ENCODE measurements at places on chromosomes 6 and 20.

DNA sequence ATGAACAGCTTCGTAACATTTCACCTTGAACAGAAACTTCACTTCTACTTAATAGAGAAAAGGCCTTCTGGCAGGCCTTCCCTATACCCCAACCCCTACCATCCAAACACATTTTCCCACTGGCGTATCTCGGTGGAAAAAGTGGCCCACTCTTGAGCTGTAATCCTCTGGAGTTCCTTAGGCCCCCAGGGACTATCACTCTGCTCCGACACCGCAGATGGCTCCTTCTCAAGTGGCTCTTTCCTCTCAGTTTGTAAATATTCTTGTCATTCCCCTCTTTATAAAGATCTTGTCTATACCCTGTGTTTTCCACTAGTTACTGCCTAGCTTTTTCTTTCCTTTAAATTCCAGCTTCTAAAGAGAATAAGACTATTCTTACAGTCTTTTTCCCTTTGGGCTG, 108.7 kb downstream of the MYB start:
- DNase-seq = no peak

DNA sequence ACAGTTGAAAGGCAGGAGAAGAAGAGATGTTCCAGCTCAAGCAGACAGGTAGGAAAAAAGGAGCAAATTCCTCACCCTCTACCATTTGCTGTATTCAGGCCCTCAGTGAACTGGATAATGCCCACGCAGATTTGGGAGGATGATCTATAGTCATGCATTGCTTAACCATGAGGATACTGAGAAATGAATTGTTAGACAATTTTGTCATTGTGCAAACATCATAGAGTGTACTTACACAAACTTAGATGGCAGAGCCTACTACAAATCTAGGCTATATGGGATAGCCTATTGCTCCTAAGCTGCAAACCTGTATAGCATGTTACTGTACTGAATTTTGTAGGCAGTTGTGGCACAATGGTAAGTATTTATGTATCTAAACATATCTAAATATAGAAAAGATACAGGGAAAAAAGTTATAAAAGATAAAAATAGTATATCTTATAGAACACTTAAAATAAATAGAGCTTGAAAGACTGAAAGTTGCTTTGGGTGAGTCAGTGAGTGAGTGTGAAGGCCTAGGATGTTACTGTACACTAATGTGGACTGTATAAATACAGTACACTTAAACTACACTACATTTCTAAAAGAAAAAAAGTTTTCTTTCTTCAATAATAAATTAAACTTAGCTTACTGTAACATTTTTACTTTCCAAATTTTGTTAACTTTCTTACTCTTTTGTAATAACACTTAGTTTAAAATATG, 672.3 kb downstream of the UTRN start:
- no peak for DNase-seq

DNA sequence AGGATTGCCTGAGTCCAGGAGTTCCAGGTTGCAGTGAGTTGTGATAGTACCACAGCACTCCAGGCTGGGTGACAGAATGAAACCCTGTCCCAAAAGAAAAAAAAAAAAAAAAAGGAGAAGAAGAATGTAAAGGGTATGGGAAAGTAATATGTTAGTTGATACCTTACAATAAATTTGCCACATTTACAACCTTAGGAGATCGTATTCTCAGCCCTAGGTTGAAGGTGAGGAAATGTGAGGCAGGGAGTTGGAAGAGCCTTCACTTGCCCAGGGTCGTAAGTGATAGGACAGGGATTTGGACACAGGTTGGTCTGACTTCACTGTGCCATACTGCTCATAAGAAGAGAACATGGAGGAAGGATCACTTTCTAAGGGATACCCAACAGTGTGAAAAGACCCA, 68.6 kb downstream of the BMP6 start:
- DNase-seq = no peak

DNA sequence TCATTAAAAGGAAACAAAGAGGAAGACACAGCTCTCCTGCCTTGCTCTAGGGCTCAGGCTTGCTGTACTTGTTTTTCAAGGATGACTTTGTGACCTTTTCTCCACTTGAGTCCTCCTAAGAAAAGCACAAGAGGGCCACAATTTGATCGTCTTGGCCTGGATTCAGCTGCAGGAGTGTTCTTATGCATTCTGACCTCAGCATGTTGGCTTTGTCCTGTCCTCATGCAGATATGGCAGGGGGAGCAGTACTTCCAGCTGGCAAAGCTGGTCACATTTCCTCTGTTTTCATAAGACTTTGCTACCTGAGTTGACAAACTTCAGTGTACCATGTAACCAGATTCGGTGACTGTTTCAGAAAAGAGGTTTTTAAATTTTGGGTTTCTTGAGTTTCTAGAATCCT, 30.8 kb downstream of the KDM1B start:
- no peak for DNase-seq

GRCh38 chr6:14174996-14175395, 57.4 kb downstream of the CD83 start:
- DNase-seq = no peak

DNA sequence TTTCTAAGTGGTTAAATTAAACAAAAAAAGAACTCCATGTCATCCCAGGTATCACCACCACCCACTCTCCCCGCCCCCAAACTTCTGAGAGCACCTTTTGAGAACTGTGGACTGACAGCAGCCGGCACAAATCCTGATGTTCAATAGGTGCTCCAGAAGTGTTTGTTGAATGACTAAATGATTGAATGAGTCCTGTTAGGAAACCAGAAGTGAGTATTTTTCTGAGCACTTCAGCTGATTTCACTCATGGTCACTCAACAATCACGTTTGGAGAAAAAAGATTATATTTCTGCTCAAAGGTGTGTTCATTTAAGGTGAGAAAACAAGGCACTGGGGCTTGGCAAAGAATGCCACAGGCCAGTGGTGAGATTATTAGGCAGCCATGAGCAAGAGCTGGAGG, 6.2 kb upstream of the HNF4A start:
- DNase-seq = no peak

DNA sequence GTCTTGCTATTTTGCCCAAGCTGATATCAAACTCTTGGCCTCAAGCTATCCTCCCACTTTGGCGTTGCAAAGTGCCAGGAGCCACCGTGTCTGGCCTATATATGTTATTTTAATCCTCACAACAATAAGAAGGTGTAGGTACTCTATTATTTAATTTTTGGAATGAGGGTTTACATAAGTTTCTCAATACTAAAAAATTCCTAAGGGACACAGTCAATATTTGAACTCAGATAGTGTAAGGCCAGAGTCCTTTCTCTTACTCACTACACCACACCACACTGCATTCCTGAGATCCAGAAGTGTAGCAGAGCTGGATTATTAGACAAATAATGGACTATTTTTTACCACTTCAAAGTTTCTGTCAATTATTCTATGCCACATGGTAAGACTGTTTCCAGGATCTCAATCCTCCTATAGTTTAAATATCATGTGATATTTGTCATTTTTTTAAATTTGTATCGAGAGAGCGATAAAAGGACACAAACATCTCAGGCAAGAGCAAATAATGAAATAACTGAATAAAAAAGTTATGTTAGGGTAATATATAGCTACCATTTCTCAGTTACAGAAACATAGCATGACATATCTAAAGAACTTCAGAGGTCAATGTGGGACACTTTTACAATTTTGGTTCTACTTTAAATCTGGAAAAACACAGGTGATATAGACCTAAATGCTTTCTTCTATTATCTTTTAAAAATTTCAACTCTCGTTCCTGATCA, 162.2 kb upstream of the THEMIS start:
- DNase-seq = no peak

DNA sequence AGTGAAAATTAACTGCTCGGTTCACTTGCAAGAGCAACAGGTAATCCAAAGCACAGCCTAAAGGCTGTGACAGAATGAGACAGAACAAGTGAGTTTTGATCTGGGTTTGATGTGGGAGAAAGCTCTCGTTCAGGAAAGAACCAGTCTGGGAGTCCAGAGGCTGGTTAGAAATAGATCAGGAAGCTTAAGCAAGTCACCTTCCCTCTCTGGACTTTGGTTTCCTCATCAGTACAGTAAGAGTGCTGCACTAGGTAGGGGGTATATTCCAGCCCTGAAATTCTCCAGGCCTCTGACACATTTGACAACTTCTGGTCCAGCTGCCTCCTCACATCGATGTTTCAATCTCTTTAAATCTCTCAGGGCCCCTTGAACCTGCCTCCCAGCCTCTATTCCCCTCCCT, 33.7 kb upstream of the MDGA1 start:
- DNase-seq = no peak

GRCh38 chr6:129252377-129253071, 369.6 kb downstream of the LAMA2 start:
- DNase-seq = no peak

DNA sequence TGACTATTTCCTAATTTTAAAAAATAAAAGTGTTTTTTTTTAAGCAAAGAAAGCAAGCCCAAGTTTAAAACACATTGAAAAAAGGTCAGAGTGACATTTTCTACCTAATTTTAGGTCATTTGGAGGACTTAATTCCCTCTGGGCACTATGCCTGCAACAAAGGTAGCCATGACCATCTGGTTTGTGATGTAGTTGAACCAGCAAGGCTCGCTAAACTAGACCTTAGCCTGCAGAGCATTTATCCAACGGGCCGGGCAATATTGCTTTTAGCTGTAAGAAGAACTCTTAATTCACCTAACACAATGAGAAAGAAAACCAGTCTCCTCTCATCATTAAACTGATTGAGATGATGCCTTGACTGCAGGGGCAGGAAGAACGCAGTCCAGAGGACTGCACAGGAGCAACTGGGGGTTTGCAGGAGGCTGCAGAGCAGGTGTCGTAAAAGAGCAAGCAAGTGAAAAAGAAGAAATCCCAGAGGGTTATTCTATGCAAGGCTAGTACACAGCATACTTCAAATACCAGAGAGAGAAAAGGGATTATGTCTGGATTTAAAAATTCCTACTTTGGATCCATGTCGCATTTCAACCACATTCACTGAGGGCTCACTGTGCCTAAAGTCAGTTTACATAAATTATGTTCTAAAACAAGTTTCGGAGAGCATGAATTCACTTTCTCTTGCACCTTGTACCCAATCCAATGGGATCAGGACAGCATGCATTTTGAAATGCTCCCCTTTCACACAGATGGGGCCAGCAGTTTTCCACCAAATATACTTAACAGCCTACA, 12.8 kb downstream of the TRAF3IP2 start:
- DNase-seq = no peak

DNA sequence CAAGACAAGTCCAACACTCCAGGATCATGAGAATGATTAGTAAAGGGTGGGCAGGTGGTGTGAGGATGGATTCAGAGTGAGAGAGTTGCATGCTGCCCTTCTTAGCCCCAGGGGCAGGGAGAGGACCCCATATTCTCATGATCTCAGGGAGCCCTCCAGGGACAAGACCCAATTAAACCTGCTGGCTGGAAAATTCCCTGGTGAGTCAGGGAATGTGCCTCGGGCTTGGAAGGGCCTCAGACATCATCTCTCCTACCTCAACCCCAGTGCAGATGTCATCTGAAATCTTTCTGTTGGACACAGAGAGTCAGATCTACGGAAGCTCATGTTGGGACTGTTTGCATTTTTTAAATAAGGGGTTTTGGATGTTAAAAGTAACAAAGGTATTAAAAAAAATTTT, 9.2 kb upstream of the SIRPD start:
- DNase-seq = no peak

DNA sequence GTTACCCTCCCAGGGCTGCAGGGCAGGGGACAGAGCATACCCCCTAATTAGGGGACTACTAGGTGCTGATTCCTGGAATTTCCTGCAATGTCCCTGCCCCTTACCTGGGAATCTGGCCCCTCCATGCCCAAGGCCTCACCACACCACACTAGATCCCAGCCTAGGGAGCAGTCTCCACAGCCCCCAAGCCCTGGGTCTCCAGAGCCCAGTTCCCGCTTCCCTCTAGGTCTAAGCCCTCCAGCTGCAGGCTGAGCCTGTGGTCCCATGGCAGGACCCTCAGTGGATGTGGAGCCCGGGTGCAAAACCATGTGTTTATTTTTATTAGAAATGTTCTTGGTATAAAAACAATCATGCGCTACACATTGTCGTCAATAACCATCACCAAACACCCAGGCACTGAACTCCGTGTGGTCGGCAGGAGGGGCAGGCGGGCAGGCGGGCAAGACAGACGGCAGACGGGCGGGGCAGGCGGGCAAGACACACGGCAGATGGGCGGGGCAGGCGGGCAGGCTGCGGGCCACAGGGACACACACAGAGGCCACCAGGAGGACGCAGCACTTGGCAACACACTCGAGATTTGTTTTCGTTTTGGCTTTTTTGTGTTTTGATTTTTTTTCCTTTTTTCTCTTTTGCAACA, 124.2 kb downstream of the GRM4 start:
- DNase-seq = no peak

DNA sequence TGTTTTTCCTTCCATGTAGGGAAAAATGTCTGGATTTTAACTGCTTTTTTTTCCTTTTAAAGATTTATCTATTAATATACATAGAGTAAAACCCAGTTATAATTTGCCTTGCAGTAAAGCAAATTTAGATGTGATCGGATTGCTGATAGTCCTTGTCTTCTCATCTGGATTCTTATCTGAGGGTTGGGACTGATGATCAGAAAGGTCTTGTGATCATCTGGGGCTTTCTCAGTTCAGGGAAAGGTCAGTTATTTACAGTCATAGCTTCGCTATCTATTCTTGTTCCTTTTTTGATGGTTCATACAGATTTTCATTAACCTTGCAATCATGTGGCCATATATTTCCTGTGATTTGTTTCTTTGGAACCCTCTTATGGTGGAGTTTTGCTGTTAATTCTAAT, 63.8 kb upstream of the CLDN20 start:
- no peak for DNase-seq

GRCh38 chr20:45407067-45407745, 883 bp upstream of the DBNDD2 start:
- DNase-seq = peak; percentile 61

DNA sequence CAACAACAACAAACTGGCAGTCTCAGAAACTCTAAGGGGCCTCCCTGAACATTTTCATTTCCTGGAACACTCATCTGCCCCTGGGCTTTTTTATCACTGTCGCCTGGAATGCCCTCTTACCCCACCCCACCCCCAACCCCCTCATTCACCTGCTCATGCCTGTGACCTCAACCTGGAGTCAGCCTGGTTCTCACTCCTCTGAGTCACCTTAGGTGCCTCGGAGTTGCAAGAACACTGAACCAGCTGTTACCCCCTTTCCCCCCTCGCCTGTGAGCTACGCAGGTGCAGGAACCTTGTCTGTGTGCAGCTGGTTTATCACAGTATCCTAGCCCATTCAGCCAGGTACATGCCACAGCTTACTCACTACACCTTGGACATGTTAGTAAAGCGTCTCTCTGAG, 12.8 kb upstream of the SNAI1 start:
- no peak for DNase-seq

GRCh38 chr6:147699637-147700036, 191.1 kb downstream of the SAMD5 start:
- no peak for DNase-seq

- peak; percentile 83 for DNase-seq
These were observed 78.7 kb upstream of the BTN3A2 start for GRCh38 chr6:26286168-26286877.

Measured in putamen (tissue), 1 donor.